Cortex of kidney (tissue), 1 donor: ENCODE measurements at places on chromosomes 4 and X.

GRCh38 chr4:14022456-14022855 is 394.9 kb upstream of the BOD1L1 start:
- no peak for DNase-seq

DNA sequence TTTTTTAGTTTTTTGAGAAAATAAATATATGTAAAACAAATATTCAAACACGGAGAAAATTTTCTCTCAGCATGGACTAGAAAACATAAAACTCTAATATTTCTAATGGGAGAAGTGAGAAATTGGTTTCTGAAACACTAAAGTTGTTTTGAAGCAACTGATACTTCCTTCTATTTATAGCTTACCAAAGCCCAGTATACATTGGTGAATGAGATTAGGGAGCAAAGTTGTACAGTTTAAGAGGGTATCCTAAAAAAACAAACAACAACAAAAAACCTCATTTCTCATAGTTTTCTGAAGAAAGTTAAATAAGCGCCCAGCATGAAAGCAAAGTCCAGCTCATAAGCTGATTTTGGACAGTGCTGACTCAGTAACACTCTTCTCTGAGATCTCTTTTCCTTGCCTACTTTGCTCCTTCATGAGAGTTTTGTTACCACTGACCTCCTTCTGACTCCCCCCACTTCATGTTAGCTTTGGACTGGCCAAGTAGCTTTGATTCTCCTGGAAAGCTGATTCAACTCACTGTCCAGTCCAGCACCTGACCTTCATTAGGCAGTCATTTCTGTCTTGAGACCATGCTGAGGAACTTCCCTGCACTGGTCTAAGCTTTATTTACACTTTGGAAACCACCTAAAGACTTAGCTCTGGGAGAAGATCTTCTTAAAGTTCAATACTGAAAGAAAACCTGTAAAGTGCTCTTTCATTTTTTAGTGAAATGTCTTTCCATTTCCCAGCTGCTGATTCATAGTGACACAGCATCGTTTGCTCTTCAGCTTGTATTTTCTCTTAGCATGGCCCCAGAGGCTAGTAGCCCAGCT is 21.8 kb upstream of the P2RY10 start:
- DNase-seq, result no peak

DNA sequence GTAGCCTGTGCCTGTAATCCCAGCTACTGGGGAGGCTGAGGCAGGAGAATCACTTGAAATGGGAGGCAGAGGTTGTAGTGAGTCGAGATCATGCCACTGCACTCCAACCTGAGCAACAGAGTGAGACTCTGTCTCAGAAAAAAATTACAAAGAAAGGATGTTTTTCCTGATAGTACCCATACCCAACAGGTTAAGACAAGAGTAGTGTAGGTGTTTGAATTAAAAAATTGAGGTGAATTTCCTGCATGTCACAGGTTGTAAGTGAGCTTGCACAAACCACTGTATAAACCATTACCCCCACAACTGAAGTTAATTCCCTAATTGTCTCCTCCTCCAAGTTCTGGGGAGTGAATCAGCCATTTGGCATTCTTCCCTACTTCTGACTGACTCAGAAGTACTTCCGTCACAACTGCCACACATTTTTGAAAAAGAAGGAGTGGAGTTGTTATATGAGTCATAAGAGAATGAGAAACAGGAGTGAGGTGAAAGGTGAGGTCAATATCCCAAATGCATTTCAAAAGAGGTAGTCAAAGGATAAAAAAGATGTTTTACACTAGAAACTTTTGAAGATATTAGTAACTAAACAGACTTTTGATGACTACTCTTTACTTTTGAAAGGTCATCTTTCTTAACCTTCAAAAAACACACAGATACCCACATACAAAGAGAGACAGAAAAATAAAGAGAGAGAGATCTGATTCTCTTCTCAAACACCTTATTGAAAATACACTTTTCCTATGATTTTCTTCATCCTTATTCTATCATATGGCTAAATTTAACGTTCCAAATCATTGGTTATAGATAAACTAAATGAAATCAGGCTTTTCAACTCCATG is 134.5 kb downstream of the BTC start:
- no peak for DNase-seq

DNA sequence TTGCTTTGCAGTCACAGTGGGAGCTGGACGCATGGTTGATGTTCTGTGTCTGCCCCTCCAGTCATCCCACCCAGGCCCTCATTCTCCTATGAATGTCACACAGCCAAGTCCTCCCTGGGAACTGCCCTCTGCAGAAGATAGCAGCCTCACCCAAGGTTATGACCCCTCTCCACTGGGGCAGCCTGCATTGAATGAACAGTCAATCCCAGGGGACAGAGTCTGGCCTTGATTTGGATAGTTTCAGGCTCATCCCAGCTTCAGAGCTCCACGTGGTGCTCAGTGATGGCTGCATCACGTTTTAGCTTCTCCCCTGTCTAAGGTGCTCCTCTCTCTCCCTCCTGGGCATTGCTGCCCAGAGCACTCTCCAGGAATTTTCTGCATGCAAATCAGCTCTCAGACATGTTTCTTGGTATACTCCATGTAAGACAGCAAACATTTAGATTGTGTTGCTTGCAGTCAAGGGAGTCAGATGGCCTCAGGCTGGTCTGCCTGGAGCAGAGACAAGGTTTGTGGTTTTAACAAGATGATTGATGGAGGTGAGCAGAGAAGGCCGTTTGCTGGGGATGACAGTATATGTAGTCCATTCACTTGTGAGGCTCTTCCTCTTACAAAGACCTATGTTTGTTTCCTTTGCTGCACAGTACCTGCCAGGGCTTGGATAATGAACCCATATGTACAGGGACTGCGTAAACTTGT is 56.1 kb upstream of the MSX1 start:
- no peak for DNase-seq

DNA sequence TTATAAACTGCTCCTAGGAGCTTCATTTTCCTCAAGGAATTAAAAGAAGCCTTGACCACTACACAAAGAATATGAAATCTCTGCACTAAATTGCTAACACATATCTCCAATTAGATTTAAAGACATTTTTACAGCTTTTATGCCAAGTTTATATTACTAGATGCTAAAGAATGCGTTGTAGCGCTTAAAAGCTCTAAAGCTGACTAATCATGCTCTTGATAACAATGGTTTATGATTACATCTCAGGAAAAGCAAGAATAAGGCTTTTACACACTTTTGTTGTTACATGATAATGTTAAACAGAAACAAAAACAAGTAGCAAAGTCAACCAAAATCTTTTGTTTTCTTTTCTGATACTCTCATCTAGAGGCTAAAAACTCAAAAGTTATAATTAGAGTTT is 44.7 kb downstream of the SLC10A7 start:
- no peak for DNase-seq

- DNase-seq, result no peak
These were observed 57.5 kb downstream of the SRPX start for GRCh38 chrX:38163193-38163592.

DNA sequence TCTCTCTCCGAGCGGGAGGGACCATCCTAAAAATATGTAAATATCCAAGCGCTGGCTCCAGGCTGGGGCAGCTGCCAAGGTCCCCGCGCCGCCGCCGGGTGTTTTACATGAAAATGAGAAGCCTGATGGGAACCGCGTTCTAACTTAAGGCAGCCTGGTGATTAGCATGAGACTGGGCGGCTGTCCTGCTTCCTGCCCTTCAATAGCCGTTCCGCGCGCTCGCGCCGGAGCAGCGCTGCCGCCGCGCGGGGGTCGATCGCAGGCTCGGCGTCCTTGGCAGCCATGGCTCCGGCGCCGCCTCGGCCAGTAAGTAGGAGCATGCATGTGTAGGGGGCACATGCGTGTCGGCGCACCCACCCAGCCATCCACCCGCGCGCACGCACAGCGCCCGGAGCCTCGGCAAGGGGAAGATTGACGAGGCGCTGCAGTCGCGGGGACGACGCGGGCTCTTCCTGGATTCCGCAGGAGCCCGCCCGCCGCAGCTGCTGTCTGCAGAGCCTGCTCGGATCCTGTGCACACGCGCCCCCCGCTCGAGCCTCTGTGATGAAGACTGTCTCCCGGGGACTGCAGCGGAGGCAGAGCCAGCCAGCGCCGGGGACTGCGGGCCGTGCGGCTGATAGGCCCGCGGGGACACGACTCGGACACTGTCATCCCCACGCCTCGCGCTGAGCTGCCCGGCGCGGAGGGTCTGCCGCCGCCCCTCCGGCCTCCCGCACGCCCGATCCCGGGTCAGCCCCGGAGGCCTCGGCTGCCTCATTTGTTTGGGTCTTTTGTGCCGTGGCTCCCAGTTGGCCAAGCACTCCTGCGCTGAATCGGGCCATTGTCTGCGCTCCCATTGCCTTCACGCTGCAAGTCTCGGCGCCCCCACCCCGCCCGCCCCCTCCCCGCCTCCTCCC is 734 bp downstream of the STOX2 start:
- DNase-seq, result no peak

DNA sequence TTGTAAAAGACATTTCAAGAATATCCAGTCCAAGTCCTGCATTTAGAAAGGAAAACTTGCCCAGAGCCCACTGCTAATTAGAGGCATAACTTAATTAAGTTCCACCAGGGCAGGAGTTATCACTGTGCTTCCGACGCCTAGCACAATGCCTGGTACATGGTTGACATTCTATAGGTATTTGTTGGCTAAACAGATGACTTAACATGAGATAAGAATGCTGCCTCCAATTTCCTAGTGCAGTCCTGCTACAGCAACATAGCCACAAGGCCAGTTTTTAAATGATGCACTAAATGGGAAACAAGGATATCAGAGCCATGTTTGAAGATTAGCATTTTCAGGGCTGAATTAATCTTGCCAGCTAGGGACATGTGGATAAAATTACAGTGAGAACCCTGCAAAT is 164.1 kb downstream of the RASL11B start:
- no peak for DNase-seq

GRCh38 chr4:80029364-80029763 is 43.7 kb downstream of the ANTXR2 start:
- no peak for DNase-seq

DNA sequence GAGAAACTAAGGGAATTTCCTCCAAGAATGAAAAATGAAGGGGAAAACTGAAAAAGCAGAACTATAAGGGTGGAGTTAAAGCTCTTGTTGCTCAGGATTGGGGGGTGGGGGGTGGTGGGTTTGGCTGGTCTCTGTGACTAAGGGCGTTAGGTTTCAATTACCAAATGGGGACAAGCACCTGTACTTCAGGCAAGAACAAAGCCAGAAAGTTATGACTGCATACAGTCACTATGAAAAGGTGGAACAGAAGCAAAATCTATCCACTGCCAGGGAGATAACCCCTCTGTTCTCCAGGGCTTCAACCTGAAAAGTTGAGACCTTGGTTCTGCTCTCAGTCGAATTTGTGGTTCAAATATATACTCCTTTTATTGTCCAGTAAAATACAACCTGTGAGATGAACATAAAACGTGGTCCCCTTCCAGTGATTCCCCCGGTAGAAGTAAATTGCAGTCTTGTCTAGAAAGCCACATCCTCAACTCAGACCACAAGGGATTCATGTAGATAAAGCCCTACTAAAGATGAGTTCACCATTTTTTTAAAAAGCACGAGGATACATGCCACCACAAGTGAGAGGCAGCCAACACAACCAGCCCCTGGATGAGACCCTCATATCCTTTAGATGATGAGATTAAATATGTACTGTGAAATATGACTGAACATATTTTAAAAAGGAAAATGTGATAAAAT is 257.1 kb upstream of the RPS6KA3 start:
- no peak for DNase-seq

DNA sequence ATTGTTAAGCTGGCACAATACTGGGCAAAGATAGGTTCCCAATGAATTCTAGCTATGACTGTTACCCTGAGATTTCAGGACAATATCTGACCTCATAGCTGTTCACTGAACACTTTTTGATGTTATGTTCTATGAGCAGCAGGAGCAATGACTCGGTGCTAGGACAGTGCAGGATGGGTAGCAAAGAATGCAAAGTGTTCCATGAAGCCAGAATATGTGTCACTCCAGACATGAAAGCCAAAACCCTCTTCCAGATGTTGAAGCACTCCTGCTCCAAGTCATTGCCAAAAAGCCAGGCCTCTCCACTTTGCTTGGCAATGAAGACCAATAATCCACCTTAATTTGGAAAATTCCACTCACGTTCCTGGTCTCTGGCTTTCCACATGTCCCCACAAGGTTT is 300.9 kb upstream of the CPEB2 start:
- no peak for DNase-seq

DNA sequence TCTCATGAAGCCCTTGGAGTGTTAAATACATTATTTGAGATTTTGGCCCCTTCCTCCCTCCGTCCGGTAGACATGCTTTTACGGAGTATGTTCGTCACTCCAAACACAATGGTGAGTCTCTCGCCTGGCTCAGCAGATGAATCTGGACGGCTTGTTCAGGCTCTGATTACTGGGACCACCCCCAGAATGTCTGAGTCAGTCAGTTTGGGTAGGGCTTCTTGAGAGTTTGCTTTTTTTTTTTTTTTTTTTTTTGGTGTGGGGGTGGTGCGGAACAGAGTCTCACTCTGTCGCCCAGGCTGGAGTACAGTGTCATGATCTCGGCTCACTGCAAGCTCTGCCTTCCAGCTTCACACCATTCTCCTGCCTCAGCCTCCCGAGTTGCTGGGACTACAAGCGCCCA is 62.4 kb upstream of the MSANTD1 start:
- no peak for DNase-seq

DNA sequence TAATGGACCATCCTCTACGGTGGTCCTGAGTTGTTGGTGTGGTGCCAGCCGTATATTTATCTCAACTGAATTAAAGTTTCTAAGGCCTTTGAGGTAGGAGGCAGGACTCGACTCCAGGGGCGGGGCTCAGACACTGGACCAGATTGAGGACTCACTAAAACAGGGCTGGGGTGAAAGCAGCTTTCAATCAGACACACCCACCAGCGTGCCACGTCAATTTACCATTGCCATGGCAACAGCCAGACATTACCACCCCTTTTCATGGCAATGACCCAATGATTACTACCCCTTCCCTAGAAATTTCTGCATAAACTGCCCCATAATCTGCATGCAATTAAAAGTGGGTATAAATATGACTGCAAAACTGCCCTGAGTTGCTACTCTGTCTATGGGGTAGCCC is 6.7 kb upstream of the TLR1 start:
- no peak for DNase-seq

- no peak for DNase-seq
These were observed 95.3 kb downstream of the AREG start for GRCh38 chr4:74540193-74540592.

DNA sequence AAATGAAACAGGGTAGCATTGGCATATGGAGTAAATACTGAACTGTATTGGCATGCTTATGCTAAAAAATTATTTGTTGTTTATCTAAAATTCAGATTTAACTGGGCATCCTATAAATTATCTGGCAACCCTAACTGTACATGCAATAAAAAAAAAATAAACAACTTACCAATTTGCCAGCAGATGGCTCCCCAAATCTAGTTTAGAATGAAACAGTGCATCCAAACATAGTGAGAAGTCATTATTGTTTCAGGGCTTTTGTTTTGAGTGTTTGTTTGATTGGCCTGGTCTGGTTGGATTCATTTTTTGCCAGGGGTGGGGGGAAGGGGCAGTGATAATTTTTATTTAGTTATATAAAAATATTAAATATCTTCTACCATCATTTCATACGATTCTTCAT is 12.8 kb upstream of the NSUN7 start:
- DNase-seq, result no peak

- DNase-seq, result no peak
These were observed 12.0 kb downstream of the RFC1 start for GRCh38 chr4:39354254-39354552.
